CD14-positive monocyte (primary cell): ENCODE measurements at places on chromosomes 3 and 15.

DNA sequence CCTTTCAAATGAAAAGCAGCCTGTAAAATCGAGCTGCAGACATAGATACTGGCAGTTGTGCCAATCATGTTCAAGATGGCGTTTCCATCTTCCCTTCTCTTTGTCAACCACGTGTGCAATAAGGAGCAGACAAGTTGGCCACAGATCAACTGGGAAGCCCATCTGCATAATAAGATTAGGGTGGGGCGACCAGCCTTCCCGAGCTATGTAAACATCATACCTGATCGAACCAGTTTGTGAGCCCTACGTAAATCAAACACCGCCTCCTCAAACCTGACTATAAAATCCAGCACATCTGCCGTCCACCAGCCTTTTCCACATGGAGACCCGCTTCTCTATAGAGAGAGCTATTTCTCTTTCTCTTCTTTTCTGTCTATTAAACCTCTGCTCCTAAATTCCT lies 37.2 kb downstream of the TRIM42 start:
- no peak for DNase-seq

- DNase-seq: no peak
These were observed 17.9 kb upstream of the RTP2 start for GRCh38 chr3:187720337-187720670.

GRCh38 chr3:181210275-181210674 lies 220.7 kb upstream of the DNAJC19 start:
- DNase-seq: no peak

DNA sequence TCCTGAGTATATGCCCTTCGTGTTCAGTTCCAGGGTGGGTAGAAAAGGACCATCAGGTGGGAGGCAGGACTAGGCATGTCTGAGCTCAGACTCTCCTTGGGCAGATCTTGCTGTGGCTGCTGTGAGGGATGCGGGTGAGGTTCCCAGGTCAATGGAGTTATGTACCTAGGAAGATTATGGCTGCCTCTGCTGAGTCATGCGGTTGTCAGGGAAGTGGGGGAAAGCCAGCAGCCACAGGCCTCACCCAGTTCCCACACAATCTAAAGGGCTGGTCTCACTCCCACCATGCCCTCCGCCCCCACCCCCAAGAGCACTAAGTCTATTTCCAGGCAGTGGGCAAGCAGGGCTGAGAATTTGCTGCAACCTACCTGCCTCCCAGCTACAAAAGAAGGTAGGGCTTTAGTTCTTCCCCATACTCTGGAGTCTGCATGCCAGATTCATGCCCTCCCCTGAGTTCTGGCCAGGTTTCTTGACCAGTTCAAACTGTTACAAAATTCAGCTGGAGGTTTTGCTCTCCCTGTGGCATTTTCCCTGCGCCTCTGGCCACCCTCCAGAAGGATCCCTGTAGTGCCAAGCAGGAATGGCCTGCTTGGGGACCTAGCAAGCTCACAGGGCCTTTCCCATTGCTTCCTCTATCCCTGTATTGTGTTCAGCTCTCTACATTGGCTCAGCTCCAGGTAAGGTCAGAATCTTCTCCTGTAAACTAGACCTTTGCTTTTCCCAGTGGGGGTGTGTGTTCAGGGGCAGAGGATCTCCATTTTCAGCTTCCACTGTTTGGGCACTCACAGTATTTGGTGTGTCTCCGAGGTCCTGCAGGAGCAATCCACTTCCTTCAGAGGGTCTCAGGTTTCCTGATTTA lies 12.7 kb upstream of the TMCO5A start:
- no peak for DNase-seq

DNA sequence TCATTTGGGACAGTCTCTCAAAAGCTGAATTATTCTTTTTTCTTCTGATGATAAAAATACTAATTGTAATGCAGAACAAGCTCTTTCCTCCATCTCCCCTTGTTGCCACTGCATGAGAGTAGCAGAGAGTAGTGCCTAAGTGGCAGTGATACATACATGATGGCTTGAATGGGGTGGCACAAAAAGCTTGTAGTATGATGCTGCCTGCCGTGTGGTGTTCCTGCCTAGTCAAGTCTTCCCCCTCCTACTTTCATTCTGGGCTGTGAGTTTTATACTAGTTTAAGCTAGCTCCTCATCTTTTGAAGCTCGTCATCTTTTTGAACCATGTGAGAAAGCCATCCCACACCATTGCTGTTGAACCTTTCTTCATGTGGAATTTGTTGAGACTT lies 230.5 kb downstream of the NFKBIZ start:
- DNase-seq: no peak

GRCh38 chr15:100940767-100941379 lies 21.7 kb downstream of the LRRK1 start:
- DNase-seq: peak; percentile 92

DNA sequence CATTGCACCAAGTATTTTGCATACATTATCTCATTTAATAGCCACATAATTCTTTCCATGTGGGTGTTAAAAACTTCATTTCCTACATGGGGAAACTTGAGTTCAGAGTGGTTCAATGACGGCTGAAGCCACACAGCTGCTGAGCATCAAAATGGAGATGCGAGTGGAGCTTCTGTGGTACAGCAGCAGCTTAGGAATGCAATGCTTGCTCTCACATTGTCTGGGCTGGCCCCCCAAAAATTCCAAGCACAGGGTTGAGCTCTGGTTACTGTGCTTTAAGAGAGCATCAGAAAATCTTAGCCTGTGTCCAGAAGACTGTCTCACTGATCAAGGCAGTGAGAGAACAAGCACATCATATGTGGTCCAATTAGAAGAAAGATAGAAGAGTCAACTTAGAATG lies 57.4 kb upstream of the GADL1 start:
- no peak for DNase-seq
